Heart right ventricle (tissue), 16 donors: ENCODE measurements at places on chromosomes 12 and 14. TPM values are rescaled to one million over a fixed set of nuclear protein-coding genes. Genes with fewer than 3 reads are reported as not detected.

Gene RPL10L
- total RNA-seq: not detected

DNA sequence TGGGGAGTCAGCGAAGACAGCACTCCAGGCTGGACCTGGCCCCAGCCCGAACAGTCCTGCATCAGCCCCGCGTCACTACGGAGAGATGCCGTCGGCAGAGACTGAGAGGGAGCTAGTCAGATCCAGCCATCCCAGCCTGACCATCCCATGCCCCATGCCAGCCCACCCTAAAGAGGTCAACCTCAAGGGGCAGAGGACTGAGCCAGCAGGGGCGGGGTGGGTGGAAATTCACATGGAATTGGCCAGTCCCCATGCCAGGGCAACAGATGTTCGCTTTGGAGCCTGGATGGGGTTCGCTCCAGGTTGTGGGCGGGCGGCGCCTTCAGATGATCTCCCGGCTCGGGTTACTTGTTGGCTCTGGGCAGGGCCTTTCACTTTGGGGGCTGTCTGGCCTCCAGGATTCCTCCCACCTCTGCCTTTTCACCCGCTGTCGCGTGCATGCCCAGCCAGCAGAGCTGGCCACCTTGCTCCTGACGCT is 154.3 kb downstream of the TSPAN9 start:
- DNase-seq: no peak

- peak; percentile 46 for DNase-seq
These were observed 1.1 kb downstream of the GPHN start for GRCh38 chr14:66508846-66509621.

GRCh38 chr12:100127766-100128511 is 14.7 kb downstream of the BLTP3B start:
- DNase-seq: no peak

DNA sequence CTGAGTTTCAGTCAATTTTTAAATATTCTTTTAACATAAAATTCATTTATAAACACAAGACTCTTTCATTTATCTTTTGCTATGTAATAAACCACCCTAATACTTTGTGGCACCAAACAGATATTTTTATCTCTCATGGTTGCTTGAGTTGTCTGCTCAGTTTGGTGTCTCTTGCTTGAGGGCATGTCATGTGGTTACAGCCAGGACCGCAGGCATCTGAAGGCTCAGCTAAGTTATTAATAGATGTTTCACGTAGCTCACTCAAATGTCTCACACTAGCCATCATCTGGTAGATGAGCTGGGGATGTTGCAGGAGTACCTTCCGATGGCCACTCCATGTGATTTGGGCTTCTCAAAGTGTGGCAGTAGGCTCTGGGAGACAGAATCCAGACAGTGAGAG is 597.8 kb downstream of the ETNK1 start:
- no peak for DNase-seq
